Retinal pigment epithelial cell (primary cell): ENCODE measurements at places on chromosomes 16 and 17.

GRCh38 chr16:8966817-8967131, 3.1 kb upstream of the USP7 start:
- DNase-seq, result no peak

DNA sequence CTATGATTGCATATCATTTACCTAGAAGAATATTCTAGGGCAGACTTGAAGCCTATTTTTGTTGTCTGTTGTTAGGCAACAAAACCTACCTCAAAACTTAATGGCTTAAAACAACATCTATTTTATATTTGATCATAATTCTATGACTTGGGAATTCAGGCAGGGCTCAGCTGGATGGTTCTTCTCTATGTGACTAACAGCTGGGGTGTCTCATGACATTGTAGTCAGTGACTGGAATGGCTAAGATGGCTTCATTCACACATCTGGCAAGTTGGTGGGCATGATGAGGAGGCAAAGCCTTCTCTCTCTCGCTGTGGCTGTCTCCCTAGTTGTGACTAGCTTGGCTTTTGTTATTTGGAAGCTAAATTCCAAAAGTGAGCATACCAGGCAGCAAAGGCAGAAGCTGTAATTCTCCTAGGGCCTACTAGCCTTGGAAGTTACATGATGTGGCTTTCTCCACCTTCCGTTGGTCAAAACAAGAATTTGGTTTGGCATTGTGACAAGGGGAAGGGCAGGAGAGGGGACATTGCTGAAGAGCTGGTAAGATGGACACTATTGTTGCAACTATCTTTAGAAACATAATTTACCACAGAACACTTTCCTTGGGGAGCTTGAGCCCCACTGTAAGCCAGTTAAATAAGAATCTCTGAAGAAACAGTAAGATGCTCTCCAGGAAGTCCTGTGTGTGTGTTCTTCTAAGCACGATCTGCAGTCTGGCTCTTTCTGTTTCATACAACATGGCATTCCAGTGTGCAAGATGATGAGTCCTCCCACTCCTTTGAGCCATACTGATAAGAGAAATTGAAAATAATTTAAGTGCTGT, 39.4 kb downstream of the ZNRF1 start:
- DNase-seq, result no peak

DNA sequence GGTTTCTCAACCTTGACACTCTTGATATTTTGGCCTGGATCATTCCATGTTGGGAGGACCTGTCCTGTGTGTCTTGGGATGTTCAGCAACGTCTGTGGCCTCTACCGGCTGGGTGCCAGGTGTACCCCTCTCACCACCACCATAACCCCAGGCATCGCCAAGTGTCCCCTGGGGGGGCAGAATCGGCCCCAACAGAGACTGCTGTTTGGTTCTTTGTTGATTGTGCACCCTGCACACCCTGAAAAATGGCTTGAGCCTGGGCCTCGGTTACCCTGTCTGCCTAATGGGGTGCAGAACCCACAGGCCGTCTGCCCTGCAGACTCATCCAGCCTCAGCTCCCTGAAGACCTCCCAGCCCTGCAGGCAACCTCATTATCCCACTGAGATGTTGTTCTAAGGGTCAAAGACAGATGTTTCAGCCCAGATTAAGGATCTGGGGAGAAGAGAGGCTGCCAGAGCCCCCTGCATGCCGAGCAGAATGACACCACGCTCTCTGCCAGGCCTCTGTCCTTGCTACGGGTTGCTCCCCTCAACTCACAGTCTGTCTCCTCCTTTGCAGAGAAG, 9.2 kb downstream of the CACNG1 start:
- no peak for DNase-seq

GRCh38 chr16:23901178-23902033, 65.6 kb downstream of the PRKCB start:
- DNase-seq, result no peak

DNA sequence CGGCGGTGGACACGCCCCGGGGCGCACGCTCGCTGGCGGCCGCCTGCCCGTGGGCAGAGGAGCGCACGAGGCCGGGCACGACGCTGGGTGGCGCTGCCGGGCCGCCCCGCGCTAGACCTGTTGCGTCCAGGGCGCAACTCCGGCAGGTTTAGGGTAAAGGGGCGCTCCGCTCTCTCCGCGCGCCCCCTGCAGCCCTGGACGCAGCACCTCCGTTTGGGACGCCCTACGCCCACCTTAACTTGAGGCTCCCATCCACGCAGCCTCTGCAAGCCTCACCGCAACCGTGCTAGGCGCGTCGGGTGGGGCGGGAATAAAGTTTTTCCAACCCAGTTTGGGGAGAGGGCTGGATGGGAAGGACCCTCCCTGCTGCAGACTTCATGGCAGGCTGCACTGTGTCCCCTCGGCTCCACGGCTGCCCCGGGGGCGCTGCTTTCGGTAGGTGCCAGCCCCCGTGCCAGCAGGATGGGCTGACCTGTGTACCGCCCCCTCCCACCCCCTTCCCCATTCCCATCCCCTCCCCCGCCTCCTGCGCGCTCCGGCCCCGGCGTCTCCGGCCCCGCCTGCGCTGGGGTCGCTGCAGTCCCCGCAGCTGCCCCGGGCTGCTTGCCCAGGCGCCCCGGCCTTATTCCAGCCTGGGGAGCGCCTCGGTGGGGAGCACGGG, at the start of gene SYT17:
Gene SYT17 (plus strand): TSS at position 531 of the 661 bp plus-strand sequence. CDS start 407 bp downstream, outside the sequence.
- DNase-seq, result no peak

DNA sequence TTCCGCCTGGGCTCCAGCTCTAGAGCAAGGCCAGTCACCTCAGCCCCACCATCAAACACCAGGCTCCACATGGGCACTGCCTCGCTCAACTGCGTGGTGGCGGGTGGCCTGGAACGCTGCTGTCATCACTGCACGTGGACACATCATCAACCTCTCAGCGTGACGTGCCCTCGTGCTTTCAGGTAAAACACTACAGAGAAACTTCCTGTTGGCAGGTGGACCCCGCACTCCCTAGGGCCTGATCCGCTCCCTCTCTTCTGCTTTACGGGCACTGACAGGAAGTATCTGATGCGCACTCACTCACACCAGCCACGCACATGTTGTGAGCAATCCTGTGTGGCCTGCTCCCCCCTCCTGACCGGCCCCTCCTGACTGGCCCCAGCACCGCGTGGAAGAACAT, 87.4 kb downstream of the ANKRD11 start:
- no peak for DNase-seq

DNA sequence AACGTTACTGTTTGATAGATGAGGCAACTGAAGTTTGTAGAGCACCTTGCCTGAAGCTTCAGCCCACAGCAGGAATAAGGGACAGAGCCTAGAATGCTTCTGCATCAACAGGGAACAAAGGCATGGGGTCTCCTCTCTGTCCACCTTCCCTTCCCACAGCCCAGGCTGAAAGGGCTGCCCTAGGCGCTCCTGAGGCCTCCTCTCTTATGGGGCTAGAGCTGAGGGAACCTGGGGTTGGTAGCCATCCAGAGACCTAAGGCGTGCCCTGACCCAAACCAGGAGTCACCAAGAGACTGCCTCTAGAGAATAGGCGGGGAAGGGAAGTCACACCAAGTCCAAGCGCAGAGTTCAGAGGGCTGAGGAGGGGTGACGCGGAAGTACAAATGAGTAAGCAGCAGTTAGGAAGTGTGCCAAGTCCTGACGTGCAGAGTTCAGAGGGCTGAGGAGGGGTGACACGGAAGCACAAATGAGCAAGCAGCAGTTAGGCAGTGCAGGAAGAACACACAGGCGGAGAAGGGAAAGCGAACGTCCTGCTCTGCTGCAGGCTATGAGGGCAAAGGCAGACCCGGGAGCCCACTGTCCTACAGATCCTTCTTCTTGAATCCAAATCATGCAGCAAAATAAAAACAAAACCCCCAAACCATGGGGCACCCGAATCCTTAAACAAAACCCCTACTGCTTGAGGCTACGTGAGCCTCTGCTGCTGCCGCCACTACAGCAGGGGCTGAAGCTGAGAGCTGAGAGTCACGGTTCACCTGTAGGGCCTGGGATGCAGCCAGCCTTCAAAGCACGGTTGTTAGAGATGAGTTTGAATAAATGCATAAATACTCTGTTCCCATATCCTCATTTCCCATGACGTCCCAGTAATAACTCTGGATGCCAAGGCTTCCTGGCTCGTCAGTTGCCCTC, 2.7 kb upstream of the SPG7 start:
- peak; percentile 79 for DNase-seq

DNA sequence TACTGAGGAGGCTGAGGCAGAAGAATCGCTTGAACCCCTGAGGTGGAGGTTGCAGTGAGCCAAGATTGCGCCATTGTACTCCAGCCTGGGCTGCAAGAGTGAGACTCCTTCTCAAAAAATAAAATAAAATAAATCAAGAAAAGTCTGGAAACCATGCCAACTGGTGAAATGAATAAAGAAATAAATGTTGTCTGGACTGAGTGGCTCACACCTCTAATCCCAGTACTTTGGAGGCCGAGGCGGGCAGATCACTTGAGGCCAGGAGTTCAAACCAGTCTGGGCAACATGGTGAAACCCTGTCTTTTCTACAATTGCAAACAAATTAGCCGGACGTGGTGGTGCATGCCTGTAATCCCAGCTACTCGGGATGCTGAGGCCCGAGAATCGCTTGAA, 744 bp upstream of the LRRC37A3 start:
- no peak for DNase-seq

DNA sequence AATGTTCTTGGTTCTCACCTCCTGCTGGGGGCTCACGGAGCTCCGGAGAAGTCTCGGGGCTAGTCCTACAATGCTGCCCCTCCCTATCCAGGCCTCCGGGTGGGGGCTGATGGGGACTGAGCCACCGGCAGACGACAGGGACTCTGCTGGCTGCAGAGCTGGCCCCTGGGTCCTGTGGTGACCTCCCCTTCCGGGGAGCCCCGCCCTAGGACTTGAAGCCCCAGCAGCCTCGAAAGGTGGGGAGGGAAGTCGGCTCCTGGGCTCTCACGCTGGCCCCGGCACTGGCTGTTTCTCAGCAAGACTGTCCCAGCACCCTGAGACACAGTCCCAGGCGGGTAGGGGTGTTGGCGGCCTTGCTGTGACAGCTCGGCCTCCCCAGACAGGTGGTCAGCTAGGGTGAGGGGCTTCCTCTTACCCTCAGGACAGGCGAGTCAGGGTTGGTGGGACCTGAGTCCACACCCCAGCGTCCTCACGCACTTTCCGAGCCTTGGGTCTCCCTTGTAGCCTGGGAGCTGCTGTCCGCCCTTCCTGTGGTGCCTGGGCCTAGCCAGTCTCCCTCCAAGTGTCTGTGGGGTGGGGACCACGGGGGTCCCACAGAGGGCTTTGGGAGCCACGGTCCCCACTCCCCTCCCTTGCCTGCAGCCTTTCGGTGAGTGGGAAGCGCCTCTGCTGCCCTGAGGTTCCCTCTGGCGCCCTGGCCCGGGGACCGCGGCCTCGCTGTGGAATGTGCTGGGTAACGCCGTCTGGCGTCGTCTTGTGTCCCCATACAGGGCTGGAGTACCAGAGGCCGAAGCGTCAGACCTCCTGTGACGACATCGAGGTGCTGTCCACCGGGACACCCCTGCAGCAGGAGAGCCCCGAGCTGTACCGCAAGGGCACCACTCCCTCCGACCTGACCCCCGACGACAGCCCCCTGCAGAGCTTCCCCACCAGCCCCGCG, 76.6 kb downstream of the KLHDC4 start:
- DNase-seq, result no peak

DNA sequence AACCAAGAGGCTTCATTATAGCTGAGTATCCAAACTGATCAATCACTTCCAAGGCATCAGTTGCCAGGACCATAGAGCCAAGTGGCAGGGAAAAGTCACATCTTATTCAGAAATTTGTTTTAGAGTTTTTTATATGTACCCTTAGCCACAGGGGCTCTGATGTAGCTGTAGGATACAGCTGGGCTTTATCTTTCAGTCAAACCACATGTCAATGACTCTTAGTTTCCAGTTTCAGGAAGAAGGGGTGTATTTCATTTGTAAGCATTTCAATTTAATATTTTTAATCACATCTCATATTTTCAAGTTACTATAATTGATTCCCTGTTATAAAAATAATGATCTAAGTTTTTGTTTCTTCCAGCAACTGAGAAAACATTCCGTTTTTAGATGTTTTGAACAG, 2.9 kb upstream of the FLCN start:
- no peak for DNase-seq

DNA sequence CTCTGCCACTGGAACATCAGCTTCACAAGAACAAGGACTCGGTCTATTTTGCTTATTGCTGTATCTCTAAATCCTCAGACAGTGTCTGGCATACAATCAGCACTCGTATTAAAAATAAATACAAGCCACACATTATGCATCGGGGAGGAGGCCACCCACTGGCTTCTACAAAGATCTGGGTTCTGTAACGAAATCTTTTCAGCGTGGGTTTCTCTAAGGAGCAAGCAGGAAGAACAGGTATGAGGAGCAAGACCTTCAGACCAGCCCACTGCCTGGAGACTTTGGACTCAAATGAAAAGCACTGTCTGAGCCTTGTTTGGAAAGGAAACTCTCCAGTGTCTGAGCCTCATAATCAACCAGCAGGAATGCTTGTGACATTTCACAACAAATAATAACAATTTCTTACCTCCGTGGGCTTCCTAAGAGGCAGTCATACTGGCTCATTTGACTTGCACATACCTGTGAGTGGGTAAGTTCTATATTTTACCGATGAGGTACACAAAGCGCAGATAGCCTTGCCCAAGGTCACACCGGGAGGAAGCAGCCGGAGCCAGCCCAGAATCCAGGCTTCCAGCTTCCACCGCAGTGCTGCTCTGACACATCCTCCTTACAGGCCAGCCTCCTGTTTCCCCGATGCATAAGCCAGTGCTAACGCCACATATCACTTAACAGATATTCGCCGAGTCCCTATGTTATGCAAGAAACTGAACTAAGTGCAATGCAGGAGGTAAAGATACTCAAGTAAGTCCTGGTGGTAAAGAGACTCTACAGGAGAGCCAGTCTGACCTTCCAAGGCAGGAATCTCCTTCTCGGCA, 118.6 kb upstream of the TNRC6C start:
- DNase-seq, result no peak

DNA sequence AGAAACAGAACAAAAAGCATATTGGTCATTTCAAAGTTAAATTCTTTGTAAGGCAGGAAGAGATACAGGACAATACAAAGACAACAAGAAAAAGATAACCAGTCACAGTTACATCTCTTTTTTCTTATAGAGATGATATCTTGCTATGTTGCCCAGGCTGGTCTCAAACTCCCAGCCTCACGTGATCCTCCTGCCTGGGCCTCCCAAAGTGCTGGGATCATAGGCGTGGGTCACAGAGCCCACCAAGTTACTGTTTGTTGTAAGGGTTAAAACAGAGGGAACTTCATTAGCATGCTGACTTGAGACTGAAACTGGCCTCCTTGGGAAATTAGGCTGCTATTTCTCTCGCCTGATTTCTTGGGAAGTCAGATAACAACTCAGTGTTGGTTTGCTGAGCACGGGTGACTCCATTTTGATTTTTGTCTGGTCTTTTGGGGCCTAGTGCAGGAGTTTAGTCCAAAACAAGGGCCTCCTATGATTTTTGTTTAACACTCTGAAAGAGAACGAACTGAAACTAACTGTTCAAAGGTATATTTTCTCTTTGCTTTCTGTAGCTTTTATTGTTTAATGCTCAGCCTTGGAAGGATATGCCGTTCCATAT, 31.5 kb upstream of the SEC14L1 start:
- DNase-seq, result no peak

GRCh38 chr16:56607109-56607618, 1.2 kb upstream of the MT2A start:
- no peak for DNase-seq
